ENCODE measurements at places on chromosomes 1 and 21.

GRCh38 chr1:33655496-33655895 is 183.1 kb downstream of the ZSCAN20 start:
- no peak for DNase-seq

DNA sequence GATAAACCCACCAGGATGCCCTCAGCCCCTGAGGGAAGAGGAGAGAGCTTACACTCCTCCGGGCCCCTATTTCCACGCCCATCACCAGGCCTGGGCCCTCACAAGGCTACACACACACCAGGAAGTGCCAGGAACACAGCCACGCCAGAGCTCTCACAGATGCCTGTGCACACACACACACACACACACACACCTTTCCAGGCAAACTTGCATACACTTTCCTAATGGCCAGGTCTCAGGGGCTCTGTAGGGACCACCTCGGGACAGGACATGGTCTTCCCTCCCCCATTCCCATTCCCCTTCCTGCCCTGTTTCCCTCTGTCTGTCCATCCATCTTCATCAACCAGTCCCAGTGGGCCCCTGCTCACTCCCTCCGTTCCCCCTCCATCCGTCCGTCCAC is 9.7 kb upstream of the EPHA2 start:
- no peak for DNase-seq

GRCh38 chr1:46183079-46183847 is 7.0 kb upstream of the P3R3URF start:
- no peak for DNase-seq

- peak; percentile 30 for DNase-seq
These were observed 3.7 kb upstream of the FNDC7 start for GRCh38 chr1:108708691-108709660.

DNA sequence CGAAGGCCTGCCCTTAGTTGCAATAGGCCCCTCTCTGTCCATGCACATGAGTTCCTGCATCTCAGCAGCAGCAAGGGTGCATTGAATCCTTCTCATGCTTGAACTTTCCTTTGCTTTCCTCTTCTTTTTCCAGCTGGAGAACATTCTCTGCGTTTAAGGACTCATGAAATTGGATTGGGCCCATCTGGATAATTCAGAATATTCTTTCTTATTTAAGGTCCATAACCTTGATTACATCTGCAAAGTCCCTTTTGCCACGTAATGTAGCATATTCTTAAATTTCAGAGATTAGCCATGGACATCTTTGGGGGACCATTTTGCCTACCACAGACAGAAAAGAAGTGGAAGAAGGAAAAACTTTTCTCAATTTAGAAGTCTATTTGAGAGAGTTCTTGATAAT is 159.7 kb upstream of the C21orf91 start:
- DNase-seq: no peak

GRCh38 chr1:179775009-179775408 is 31.9 kb downstream of the FAM163A start:
- no peak for DNase-seq

DNA sequence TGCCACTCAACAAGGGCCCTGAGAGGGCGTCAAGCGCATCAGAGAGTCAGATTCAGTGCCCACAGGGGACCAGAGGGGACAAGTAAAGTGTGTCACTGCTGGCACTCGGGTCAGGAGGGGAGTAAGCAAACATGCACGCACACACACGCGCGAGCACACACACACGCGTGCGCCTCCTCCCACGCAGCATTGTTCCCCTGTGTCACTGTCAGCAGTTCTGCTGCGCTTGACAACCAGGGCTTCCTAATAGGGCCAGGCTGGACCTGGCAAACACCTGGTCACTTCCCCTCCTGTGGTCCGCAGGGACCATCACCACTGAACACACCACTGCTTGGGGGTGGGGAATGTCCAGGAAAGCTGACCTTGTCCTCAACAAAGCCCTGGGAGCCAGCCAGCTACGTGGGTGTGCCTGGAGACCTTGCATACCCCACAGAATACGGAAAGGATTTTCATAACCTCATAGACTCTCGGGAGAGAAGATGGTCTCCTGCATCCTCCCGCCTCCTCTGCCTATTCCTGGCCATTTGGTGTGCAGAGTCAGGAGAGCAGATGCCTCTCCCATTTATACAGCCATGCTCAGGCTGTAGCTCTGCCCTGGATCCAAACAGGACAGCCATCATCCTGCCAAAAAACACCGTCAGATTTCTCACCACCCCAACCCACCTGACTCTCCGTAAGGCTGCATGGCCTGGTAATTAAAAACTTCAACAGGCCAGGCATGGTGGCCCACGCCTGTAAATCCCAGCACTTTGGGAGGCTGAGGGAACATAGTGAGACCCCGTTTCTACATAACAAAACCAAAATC is 73.2 kb downstream of the SSBP3 start:
- DNase-seq: peak; percentile 13

- no peak for DNase-seq
These were observed 5.3 kb downstream of the KTI12 start for GRCh38 chr1:52028328-52028727.

DNA sequence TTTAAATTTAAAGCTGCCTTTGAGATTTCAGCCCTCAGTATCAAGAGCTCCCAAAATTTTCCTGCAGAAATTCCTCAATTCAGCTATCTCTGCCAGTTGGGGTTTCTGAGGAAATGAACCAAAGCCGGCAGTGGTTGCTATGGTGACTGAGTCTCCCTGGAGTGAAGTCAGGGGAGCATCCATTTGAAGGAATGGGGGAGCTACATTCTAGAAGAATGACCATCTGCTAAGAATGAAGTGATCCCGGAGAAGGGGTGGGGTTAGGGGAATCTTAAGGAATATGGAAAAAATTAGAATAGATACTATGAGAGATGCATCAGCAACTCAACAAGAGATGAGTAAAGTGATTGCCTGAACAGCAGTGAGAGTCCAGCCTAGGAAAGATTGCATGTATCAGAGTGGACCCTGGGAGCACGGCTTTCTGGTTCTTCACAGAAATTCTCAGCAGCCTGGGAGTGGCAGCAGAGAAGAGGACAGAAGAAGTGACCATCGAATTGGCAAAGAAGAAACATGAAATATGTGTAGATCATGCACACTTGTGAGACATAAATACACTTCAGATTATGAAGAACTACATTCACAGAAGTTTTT is 94.7 kb downstream of the CHD1L start:
- DNase-seq: no peak

- DNase-seq: no peak
These were observed 56.7 kb upstream of the COL6A2 start for GRCh38 chr21:46041183-46041582.

- no peak for DNase-seq
These were observed 69.5 kb downstream of the DDX20 start for GRCh38 chr1:111825217-111825616.

- DNase-seq: no peak
These were observed 237.7 kb upstream of the C1orf174 start for GRCh38 chr1:4137621-4138415.

- DNase-seq: no peak
These were observed 34.2 kb upstream of the ABCD3 start for GRCh38 chr1:94383966-94384408.

- no peak for DNase-seq
These were observed 30.6 kb upstream of the SDE2 start for GRCh38 chr1:226029568-226030225.

DNA sequence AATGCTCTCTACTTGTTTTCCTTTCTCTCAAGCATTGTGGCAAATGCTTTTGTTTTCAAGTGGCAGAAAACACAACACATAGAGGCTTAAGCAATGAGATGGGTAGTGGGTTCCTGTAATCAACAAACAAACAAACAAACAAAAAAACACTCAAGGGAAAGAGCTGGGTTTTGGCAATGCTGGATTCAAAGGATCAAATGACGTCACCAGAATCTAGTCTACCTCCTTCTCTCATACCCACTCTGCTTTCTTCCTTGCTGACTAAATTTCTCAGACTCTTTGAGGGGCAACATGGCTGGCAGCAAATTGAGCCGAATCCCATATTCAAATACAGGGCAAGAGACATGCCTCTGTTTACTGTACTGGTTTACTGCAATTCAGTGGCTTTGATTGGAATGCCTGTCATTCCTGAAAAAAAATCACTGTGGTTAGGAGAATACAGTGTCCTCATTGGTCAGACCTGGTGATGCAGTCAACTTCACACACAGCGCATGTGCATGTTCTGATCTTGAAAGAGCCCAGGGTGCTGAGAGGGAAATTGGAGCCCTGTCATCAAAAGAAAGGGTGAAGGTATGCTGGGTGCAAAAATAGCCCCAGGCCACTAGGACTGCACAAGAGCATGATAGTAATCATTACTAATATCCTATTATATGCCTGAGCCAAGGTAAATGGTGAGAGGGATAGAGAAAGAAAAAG is 356.2 kb downstream of the KCTD3 start:
- DNase-seq: no peak

DNA sequence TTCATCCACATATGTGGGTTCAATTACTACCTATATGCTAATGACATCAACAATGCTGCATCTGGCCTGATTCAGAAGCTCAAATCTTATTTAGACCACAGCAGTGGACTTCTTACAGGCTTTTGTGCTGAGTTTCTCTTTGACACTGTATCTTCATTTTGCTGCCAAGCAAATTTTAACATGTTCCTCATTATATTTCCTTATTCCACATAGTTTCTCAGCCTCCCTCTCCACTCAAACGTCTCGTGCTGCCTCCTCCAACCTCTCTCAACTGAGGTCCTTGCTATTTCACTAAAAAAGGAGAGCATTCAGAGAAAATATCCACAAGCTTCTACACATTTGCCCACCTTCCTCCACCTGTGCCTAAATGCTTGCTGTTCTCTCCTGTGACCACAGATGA is 6.5 kb downstream of the TDRKH start:
- no peak for DNase-seq

GRCh38 chr1:194598098-194598497 is 1411.7 kb upstream of the B3GALT2 start:
- no peak for DNase-seq

DNA sequence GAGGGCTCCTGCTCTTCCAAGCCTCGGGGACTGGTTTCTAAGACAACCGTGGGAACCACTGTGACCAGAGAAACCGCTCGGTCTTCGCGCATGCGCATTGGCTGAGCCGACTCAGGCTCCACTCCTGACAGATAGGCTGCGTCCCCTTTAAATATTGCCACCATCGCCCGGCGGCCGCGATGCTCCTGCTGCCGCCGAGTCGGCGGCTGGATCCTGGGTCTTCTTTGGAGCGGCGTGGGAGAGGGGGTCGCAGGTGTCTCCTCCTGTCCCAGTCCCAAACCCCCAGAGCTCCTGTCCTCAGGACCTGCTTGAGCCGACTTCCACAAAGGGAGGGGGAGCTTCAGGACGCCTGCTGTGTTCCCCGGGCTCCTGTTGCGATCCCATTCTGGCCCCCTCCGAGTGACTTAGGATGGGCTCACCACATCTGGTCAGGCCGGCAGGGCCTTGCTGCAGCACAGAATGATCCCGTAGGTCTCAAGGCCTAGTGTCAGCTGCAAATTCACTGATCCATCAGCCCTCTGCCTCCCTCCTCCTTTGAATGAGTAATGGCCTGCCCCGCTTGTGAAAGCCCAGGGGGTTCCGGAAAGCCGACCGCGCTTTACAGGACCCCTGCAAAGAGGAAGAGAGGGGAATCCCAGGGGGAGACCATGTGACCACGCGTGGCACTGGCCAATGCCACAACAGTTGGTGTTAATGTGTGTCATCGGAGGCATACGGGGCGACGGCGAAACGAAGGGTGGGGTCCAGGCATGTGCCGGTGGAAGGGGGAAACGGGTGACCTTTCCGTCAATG is 683.2 kb upstream of the TPTE start:
- DNase-seq: no peak

DNA sequence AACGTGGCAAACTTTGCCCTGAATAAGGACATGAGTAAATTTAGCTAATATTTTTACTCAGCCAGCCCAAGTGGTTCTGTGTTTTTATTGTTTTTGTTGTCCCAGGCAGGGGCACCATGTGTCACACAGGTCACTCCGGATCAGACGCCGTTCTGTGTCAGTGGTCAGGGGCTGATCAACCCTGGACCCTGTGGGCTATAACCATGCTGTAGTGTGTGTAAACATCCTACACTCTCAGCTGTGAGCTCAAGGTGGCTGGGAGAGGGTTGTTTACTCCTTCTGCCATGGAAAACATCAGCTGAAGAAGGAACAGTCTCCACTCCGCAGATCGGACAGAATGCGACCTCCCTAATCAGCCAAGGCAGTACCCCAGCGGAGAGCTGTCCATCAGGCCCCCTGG is 26.5 kb upstream of the KCNQ4 start:
- DNase-seq: no peak

GRCh38 chr21:41683815-41684214 is 83.0 kb downstream of the RIPK4 start:
- DNase-seq: no peak
